ENCODE measurements at places on chromosomes 11 and 22.

GRCh38 chr11:71304045-71304444 is 51.7 kb upstream of the SHANK2 start:
- no peak for DNase-seq

GRCh38 chr11:75891947-75892739 is 77.1 kb downstream of the UVRAG start:
- DNase-seq, result no peak

DNA sequence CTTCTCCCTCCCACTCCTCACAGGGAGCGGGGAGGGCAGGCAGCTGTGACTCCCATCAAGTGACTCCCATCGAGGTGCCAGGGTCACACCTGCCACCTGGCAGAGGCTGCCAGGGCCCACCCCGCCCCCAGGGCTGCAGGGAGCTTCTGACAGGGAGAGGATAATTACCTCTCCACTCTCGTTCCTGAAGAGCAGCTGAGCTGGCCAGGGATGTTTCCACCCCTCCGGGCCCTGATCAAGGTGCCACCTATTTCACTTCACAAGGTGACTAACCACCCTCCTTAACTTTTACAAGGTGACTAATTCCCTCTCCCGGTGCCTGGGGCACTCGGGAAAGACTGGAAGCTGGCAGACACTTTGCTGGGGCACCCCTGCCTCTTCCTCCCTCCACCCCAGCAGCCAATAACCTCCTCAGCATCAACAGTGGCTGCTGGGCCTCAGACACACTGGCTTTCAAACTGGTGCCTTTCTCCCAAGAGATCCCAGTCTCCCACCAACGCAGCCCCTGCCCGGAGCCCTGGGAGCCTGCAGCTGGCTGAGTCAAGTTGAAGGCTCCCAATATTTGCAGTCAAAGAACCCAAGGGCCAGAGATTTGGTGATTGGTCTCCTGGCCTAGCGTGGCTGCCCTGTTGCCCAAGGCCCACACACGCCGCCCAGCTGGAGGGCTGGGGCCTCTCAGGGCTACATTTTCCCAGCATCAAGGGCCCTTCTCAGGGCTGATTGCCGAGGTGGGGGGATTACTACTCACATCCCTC is 22.0 kb upstream of the MYRF start:
- DNase-seq, result peak; percentile 78

- no peak for DNase-seq
Measured at GRCh38 chr11:112247201-112247600, 13.5 kb downstream of the PLET1 start.

DNA sequence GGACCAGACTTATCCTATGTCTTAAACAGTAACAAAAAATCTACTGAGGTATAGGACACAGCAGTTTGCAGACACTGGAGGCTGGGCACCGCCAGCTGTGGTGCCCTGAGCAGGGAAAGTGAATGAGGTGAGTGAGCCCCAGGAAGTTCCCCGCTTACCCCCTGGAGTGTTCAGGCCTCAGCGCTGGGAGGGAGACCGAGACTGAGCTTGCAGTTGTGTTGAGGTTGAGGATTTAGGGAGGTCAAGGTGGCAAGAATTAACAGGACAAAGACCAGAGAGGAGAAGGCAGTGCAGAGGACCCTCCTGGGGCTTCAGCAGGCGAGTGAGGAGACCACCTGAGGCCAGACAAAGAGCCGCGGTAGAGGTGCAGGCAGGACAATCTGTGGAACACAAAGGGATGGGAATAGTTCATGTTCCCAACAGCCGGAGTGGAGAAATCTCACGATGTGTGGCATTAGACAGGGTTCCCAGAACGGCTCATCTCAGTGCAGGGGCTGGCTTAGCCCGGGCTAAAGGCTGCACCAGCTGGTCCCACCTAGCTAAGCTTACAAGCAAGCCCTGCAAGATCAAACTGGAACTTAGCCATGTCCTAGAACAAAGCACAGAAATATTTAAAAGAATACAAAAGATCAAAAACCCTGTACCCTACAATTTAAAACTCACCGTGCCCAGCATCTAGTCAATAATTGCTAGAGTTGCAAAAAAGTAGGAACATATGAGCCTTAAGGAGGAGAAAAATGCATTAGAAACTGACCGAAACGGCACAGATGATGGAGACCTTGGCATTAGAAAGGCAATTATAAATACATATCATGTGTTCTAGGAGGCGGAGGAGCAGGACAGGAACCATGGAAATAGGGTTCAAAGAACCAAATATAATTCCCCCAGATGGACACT is 47.4 kb upstream of the PITPNB start:
- no peak for DNase-seq

GRCh38 chr22:44645083-44645482 is 56.9 kb upstream of the PRR5 start:
- no peak for DNase-seq

DNA sequence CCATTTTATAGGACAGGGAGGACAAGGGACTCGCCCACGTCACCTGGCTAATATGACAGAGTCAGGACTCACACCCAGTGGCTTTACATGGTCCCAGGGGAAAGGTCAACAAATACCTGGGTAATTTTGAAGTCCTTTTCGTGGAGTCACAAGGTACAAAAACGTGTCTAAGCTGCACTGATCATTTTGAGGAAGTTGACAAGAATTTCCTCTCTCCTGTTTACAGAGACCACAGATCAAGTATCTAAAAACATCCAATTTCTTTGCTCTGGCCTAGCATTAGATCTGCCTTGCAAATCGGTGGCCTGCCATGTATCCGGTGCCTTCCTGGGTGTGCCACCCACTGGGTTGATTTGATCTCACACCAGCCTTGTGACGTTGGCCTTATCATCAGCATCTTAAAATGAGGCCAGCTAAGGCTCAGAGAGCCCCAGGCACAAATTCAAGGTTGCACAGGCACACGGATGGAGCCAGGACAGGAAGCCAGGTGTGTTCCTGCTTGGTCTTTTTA is 17.6 kb downstream of the GDPD5 start:
- DNase-seq, result no peak

- DNase-seq, result no peak
Measured at GRCh38 chr11:75631086-75631730, 37.6 kb downstream of the MAP6 start.

GRCh38 chr11:85257837-85258236 is 369.3 kb downstream of the DLG2 start:
- no peak for DNase-seq

- DNase-seq, result no peak
Measured at GRCh38 chr11:69310351-69310750, 16.4 kb downstream of the MYEOV start.

- no peak for DNase-seq
Measured at GRCh38 chr11:69209421-69210309, 53.9 kb downstream of the SMIM38 start.

DNA sequence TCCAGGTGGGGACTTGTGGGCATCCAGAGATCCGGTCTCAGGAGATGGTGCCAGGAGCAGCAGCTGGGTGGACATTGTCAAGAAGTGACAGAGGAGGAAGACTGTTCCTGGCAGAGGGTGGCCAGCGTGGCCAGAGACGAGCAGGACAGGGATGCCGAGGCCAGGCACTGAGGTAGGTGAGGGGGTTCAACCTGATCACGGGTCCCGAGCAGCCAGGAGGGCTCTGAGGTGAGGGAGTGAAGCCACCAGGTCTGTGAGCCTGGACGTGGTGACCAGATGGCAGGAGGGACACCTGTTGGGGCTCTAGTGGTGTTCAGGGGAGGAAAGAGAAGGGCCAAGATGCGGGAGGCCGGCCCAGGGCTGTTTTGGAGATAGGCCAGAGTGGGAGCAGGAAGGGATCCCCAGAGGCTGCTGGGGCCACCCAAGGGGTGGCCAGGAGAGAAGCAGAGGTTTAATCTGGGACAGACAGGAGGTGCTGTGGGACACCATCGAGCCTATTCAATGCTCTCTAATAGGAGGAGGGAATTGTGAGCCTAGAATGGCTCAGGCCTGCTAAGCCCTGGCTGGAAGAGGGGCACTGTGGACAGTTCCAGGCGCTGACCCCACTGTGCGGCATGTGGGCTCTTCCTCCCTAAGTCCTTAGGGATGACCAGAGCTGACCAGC is 6.3 kb downstream of the PPM1F start:
- DNase-seq, result no peak

DNA sequence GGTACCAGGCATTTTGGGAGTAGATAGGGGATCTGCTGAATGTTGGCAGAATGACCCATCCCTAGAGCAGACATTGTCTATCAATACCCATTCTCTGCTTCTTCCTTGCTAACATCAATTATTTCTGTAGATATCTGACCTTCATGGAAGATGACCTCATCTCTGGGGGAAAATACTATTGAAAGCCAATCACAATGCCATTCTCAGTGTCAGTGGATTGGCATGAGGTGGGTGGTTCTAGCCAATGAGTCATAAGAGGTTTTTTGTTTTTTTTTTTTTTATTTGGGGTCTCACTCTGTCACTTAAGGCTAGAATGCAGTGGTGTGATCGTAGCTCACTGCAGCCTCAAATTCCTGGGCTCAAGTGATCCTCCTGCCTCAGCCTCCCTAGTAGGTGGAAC is 42.5 kb downstream of the SNX19 start:
- DNase-seq, result no peak

GRCh38 chr11:504053-504993 is 2.7 kb downstream of the RNH1 start:
- no peak for DNase-seq

DNA sequence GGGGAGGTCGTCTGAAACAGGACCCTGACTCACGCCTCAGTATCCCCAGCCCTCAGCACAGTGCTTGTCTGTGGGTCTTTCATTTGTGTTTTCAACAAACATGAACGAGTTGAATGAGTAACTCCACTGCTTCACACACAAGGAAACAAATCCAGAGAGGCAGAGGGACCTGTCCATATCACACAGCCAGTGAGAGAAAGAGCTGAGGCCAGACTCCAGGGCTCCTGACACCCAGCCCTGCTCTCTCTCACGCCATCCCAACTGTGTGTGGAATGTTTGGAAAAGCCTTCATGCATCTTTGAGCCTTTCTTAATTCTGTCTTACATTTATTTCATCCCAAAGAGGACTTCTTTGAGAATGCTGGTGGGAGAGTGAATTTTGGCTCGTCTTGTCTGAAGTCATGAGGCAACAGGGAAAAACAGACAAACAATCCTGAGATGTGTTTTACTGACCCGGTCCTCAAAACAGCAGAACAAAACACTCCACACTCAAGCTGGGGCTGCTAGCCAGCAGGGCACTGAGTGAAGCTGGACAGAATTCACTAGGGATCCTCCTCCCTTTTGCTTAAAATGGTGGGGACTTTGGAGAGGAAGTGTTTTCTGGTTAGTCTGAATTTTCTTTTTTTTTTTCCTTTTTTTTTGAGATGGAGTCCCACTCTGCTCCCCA is 19.7 kb upstream of the ALG8 start:
- no peak for DNase-seq

- DNase-seq, result no peak
Measured at GRCh38 chr11:71542879-71543777, 5.1 kb upstream of the KRTAP5-9 start.

DNA sequence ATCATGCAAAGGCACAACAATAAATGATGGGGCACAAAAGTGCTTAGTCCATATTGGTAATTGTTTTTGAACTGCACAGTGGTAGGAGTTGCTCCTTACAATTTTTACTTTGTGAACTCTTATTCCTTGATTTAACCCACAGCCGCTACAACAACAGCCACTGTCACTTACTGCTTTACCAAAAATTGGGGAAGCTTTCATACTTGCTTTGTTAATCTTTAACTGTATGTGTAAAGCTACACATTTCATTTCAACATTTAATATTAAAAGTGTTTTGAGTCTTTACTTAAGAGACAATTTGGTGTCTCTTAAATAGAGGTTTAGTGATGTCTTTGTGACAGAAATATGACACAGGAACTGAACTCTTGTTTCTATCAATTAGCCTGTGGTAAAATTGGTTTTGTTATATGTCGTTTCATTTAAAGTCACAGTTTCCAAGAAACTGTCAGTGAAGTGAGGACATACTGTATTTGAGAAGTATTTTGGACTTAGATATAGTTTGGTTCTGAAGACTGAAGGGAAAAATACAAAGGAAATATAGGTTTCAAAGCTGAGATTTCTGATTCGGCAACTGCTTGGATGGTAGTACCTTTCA is 6.5 kb upstream of the IL18BP start:
- DNase-seq, result no peak

- no peak for DNase-seq
Measured at GRCh38 chr11:70477609-70478008, 79.3 kb downstream of the CTTN start.

DNA sequence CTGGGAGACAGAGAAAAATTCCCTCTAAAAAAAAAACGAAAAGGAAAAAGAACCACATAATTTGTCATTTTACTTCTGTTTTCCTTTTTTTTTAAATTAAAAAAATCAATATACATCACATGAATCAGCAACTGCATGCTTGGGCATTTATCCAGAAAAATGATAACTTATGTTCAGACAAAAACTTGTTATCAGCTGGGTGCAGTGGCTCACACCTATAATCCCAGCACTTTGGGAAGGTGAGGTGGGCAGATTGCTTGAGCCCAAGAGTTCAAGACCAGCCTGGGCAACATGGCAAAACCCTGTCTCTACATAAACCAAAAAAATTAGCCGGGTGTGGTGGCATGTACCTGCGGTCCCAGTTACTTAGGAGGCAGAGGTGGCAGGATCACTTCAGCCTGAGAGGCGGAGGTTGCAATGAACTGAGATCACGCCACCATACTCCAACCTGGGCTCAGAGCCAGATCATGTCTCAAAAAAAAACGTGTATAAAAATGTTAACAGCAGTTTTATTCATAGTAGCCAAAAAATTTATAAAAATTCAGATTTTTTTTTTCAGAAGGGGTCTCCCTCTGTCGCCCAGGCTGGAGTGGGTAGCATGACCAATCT is 28.5 kb downstream of the AMBRA1 start:
- no peak for DNase-seq

- no peak for DNase-seq
Measured at GRCh38 chr11:123233280-123233974, 38.4 kb upstream of the CLMP start.

DNA sequence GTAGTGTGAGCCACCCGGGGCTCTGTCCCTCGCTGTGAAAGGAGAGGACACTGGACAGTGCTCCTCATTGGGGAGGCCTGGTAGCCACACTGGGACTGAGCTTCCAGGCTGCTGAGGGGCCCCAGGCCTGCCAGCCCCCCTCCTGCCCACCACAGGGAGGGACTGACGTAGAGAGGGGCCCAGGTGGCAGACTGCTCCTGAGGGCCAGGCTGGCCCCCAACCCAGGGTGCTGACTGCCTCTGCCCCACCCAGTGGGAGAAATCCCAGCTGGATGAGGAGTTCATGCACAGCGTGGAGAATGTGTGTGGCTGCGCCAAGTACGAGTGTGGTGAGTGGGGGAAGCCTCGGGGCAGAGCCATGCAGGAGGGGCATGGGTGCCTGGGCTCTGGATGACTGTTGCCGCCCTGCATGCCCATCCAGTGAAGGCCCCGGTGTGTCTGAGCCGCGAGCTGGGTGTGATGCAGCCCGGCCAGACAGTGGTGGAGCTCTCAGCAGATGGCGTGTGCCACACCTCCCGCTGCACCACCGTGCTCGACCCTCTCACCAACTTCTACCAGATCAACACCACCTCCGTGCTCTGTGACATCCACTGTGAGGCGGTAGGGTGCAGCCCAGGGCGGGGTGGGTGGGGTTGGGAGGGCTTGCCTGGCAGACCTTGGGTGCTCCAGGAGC is 78.7 kb upstream of the MYOD1 start:
- no peak for DNase-seq

GRCh38 chr11:73988227-73988626 is 5.6 kb upstream of the UCP2 start:
- no peak for DNase-seq

GRCh38 chr11:38315151-38315550 is 1717.1 kb upstream of the RAG2 start:
- DNase-seq, result no peak

All from NCI-H2107 (cell line).